ENCODE measurements at places on chromosomes 16 and 17.
A peak's percentile ranks its signal among the peaks of the same experiment; 100 is the strongest.

- DNase-seq = no peak
Observed at GRCh38 chr17:47803751-47804150, 17.8 kb downstream of the OSBPL7 start.

- DNase-seq = peak; percentile 64
Observed at GRCh38 chr16:74999219-74999608, 390 bp downstream of the ZNRF1 start.

- no peak for DNase-seq
Observed at GRCh38 chr16:85848986-85849385, 49.5 kb downstream of the COX4I1 start.

GRCh38 chr17:78707016-78707415 lies 75.1 kb downstream of the CYTH1 start:
- DNase-seq = no peak

DNA sequence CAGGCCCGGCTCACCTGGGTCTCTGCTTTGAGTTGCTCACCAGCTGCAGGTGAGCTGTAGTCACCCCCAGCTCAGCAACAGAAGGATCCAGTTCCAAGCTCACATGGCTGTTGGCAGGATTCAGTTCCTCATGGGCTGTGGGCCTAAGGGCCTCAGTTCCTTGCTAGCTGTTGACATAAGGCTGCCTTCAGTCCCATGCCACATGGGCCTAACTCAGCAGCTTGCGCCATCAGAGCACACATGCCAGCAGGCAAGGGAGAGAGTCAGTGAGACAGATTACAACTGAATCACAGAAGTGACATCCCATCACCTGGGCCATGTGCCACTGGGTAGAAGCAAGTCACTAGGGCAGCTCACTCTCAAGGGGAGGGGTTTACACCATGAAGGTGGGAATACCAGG lies 24.7 kb downstream of the PSMD7 start:
- DNase-seq = no peak

DNA sequence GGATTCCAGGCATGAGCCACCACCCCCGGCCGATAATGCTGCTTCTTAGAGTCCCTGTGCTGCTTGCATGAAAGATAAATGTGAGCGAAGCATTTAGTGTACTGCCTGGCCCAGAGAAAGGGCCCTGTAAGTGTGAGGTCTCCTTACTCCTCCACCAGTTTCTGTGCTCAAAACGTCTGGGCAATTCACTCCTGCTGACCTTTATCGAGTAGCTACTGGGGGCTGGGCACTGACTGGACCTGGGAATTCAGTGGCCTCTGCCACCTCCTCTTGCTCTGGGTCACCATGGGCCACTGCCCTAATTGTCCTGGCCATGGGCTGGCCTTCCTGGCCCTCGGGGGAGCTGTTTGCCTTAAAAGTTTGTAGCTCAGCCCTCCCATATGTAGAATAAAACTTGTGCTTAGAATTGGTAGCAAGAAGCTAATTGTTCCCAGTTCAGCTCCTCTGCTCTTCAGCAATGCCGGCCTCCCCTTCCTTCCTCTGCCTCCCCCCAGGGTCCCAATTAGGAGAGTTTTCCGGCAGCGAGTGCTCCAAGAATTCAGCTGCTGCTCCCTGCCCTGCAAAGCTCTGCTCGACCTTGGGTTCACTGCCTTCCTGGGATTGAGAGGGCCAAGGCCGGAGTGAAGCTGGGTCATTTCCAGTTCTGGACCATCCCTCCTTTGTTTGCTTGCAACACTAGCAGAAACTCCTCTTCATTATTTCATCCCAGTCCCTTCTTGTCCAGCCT lies 98.9 kb upstream of the CDC42EP4 start:
- no peak for DNase-seq

GRCh38 chr16:80883816-80884215 lies 79.4 kb upstream of the CDYL2 start:
- DNase-seq = no peak

DNA sequence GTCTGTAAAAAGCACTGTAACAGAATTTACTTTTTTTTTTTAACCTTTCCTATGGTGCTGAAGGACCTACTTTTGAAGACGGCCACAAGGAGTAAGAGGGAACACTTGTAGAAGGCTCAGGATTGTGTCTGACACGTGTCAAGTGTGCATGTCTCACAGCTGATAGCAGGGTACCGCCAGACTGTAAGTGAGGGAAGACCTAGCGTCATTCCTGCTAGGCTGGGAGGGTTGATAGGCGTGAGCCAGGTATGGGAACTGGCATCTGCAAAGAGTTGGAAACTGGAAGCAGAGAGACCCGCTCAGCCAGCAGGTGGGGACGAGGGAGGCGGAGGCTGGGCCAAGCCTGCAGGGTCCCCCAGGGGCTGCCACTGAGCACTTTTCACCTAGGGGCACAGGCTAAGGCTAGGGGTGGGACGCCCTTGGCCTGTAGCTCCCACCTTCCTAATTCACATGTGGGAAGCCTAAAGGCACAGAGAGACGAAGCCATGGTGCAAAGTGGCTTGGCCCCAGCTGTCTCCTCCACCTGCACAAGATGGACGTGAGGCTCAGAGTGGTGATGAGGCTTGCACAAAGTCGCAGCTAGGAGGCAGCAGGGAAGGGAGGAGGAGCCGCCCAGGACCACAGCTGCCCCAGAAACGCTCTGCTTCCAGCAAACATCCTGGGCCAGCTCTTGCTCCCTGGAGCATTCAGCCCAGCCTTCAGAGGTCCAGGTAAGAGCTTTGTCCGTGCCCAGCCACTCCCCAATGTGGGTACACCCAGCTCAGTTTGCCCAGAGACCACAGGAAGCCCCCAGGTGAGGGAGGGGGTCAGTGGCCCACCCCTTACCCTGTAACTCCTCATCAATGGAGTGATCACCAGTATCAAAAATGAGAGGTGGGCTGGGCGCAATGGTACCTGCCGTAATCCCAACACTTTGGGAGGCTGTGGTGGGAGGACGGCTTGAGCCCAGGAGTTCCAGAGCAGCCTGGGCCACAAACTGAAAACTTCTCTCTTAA lies 18.9 kb downstream of the VASN start:
- DNase-seq = no peak

DNA sequence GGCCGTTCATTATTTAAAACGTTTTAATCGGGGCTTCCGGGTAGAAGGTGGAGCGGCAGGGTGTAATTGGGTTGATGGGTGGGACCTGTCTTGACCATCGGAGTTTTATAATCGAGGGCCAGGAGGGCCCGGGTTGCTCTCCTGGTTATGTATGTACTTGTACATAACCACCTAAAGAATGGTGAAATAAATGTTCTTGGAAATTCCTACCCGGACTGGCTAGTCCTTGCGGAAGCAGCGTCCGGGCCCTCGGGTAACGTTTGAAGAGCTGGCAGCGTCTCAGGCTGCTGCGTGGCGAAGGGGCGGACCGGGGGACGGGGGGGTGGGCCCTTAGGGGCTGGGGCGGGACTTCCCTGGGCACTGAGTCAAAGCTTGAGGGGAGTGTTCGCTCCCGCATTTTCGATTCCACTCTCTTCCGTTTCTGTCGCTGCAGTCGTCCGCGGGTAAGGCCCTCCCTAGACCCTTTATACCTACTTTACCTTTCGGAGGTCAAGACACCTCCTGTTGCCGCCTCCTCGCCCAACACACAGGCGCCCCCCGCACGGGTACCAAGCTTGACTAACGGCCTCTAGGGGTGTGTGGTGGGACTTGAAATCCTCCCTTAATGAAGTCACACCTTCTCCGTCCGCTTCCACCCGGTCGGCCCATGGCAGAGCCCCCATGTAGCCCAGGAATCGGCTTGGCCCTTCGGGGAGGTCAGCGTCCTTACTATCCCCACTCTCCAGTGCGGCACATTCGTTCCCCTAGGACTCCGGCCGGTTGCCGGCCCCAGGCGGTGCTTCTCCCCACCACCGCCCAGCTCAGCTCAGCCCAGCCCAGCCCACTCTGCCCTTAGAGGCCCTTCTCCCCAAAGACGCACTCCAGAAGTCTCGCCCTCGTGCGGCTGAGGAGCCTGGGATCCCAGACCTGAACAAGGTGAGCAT lies at the start of gene TMEM106A:
Gene TMEM106A, plus strand, starts transcription at position 396 of the 923 bp plus-strand sequence. CDS start 1,167 bp downstream, outside the sequence.
- DNase-seq = peak; percentile 39

All from ascending aorta (tissue), 2 donors.